ENCODE measurements at places on chromosomes 7 and 10.

DNA sequence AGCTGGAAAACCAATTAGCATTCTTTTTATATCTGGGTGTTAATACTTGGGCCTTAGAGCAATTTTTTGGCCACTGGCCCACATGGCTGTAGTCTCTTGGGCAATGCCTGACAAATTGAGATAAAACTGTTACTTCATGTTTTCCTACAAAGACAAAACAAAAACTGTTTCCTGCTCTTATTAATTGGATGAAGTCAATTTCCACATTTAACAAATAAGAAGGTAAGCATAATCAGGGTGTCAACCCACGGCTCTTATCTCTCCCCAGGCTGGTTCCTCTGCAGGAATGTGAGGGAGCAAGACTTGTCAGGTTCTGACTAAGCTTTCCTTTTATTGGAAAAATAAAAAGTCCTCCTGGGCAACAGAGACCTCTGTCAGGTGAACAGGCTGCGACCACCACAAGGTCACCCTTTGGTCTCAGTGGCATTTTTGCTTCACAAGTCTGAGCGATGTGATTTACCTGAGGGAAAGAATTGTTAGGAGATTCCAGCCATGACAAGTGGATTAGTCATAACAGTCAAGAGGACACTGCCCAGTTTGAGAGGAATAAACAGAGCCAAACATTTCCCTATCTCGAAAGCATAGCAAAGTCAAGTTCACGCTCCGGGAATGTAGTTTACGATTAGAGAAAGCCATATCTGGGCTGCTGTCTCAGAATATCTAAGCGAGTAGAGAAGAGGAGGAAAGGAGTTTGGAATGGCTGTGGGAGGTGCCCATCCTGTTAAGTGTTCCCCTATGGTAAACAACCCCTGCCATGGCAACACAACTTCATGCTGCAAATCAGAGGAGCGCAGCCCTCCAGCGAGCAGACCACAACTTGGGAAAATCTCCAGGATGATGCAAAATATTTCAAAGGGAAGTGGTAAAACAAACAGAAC lies 144.4 kb downstream of the TES start:
- no peak for DNase-seq

GRCh38 chr10:121260377-121260776 lies 337.9 kb downstream of the FGFR2 start:
- DNase-seq, result no peak

DNA sequence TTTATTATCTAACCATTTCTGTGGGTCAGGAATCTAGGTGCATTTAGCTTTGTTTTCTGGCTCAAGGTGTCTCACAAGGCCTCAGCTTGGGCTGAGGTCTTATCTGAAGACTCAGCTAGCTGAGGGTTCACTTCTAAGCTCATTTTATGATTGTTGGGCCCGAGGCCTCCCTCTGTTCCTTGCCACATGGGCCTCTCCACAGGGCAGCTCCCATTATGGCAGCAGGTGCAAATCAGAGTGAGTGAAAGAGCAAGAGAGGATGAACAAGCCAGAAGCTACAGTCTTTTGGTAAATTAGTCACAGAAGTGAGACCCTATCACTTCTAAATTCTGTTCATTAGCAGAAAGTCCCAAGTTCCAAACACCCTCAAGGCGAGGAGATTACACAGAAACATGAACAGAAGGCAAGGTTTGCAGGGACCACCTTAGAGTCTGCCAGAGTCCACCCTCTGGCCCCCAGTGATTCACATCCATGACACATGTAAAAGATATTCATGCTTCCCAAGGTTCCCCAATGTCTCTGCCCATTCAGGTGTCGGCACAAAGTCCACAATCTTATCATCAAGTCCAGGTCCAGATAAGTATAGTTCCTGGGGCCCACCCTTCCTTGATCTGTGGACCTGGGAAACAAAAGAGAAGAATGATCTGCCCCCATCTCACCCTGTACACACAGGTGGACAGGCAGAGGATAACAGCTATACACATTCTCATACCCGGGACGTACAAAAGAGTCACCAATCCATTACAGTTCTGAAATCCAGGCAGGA lies 23.7 kb downstream of the FIGNL1 start:
- DNase-seq, result no peak

- DNase-seq, result no peak
These were observed 134.7 kb upstream of the TCERG1L start for GRCh38 chr10:131446171-131446570.

DNA sequence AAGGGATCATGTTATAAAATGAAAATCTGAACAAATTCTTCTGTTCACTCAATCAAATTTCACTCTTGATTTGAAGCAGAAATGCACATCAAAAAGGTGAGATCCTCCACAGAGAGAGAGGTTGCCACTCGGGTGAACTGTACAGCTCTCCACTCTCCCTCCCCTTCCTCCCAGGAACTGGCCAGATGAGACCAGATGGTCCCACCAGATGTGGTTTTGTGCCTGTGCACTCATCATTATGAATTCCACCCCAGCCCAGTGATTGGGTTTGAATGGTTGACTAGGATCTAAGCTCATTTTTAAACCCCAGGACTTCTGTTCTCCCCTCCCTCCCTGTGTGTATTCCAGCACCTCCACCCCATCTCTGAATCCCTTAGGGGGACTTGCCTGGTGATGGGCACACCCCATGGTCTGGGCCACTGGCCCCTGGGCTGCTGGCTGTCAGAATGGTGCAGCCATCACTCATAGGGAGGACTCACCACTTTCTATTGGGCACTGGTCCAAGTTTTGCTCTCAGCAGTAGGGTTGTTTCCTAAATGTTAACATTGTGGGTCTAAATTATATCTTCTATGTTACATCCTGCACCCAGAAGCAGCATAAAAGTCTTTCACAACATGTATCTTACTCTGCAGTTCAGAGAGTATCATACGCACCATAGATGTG lies 393.1 kb downstream of the TNS3 start:
- no peak for DNase-seq

GRCh38 chr7:19709249-19709578 lies 377 bp upstream of the POLR1F start:
- no peak for DNase-seq

DNA sequence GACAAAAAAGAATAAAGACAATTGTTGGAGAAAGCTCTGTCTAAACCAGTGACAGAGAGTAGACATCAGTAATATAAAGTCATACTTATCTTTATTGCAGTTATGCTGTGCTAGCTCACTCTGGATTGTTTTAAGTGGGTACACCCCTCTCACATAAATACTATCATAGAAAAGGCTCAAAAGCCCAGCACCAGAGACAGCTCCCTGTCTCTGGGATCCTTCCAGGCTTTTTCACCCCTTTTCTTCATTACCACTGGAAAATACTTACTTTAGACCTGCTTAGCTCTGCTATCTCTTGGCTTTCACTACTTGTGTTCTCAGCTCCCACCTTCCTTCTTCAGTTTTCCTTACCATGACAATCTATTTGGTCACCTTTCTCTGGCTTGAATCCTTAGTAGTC lies 259.1 kb upstream of the MINDY3 start:
- DNase-seq, result no peak

DNA sequence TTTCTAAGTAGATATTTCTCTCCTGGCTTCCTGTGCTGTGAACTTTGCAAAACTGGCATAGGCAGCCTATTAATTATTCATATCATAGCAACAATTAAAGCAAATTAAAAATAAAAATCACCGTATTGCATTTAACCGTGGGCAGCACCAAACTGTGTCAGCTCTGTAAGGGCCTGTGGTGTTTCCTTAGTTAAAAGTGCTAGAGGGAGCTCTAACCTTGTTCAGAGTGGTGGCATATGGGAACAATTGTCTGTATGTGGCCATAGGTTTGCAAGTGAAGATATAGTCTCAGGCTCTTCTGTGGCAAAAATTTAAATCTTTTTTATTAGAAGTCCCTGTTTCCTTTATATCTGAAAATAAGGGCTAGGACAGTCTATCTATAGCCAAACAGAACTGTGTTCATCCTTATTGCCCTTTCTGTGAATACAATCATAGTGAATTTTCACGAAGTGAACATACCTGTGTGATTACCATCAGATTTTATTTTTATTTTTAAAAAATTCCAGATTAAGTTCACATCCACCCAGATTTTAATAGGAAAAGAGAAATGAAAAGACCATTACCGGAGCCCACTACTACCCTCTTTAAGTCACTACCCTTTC lies 92.6 kb downstream of the POLL start:
- no peak for DNase-seq

DNA sequence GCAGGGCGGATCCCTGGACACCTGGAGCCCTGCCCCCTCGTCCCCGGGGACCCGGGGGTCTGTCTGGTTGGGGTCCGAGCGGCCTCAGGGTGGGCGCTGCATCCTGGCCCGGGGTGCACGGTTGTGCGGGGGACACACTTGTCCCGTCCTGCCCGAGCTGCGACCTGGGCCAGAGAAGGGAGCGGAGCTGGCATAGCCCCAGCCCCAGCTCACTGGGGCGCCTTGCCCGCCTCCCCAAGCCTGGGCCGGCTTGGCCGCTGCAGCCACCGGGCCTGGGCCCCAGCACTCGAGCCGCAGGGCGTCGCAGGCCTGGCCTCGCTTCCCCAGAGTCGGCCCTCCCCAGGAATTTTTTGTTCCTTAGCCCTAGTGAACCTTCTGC lies 54.5 kb downstream of the GLRX3 start:
- no peak for DNase-seq
